A549 treated with RU486 at 1 μM for 4 hours (cell line): ENCODE measurements at places on chromosomes 5 and 9. TPM values are rescaled to one million over a fixed set of nuclear protein-coding genes. Genes with fewer than 3 reads are reported as not detected.

Gene NUTM2F
- not detected in 5 replicates for total RNA-seq

Gene CAAP1
- total RNA-seq = 18.4 to 22.3 TPM (median 22.0 TPM) in 5 replicates

Gene GAS1
- 0.07 to 0.12 TPM (median 0.09 TPM) in 4 of 5 replicates, not detected in the other for total RNA-seq

Gene CBY3
- not detected in 5 replicates for total RNA-seq

Gene RASA1
- total RNA-seq = 12.0 to 25.3 TPM (median 24.7 TPM) in 5 replicates

Gene ARHGEF39
- total RNA-seq = 12.8 to 19.8 TPM (median 17.1 TPM) in 5 replicates

Gene INSYN2B
- 0.73 to 1.5 TPM (median 1.1 TPM) in 5 replicates for total RNA-seq

Gene SLC31A2
- total RNA-seq = 6.4 to 7.7 TPM (median 7.1 TPM) in 5 replicates

Gene DOCK2
- 1.4 to 4.0 TPM (median 2.4 TPM) in 5 replicates for total RNA-seq

Gene SELENOP
- total RNA-seq = 0.19 to 0.67 TPM (median 0.46 TPM) in 4 of 5 replicates, not detected in the other

Gene RPL12
- 2,677 to 2,995 TPM (median 2,770 TPM) in 5 replicates for total RNA-seq

Gene PHF24
- total RNA-seq = 0.12 to 0.31 TPM (median 0.20 TPM) in 4 of 5 replicates, not detected in the other

Gene TAF11L9
- total RNA-seq = not detected in 5 replicates

Gene GABRA6
- not detected in 5 replicates for total RNA-seq

Gene ZDHHC11
- 10.0 to 18.7 TPM (median 16.9 TPM) in 5 replicates for total RNA-seq

Gene ROR2
- 0.67 to 2.2 TPM (median 1.5 TPM) in 5 replicates for total RNA-seq

Gene TCF7
- total RNA-seq = 15.4 to 18.9 TPM (median 16.9 TPM) in 5 replicates

Gene PCDHGC4
- not detected in 5 replicates for total RNA-seq

Gene FGD3
- total RNA-seq = 0.09 to 0.24 TPM (median 0.18 TPM) in 5 replicates

Gene PSMB7
- 309 to 363 TPM (median 339 TPM) in 5 replicates for total RNA-seq

Gene DBH
- not detected in 5 replicates for total RNA-seq

Gene AQP3
- 15.9 to 27.5 TPM (median 22.9 TPM) in 5 replicates for total RNA-seq

Gene SLC45A2
- not detected in 5 replicates for total RNA-seq

Gene OXCT1
- 2.2 to 3.9 TPM (median 2.7 TPM) in 5 replicates for total RNA-seq

Gene SLC25A46
- 14.7 to 33.5 TPM (median 32.5 TPM) in 5 replicates for total RNA-seq

Gene SLC34A3
- total RNA-seq = 0.07 to 0.08 TPM (median 0.07 TPM) in 3 of 5 replicates, not detected in the others

Gene SH2D3C
- 0.06 to 0.11 TPM (median 0.07 TPM) in 3 of 5 replicates, not detected in the others for total RNA-seq

Gene CCIN
- total RNA-seq = not detected in 5 replicates

Gene CDC20B
- total RNA-seq = 0.05 to 0.11 TPM (median 0.09 TPM) in 3 of 5 replicates, not detected in the others

Gene AUH
- 9.1 to 11.7 TPM (median 9.8 TPM) in 5 replicates for total RNA-seq

Gene ACTBL2
- 0.06 to 0.07 TPM in 2 of 5 replicates, not detected in the others for total RNA-seq

Gene CATSPER3
- total RNA-seq = 0.19 to 0.67 TPM (median 0.46 TPM) in 5 replicates

Gene CRB2
- total RNA-seq = 0.03 to 0.08 TPM (median 0.05 TPM) in 5 replicates

Gene FAM153A
- total RNA-seq = not detected in 5 replicates

Gene ADRA1B
- 9.1 to 13.9 TPM (median 11.2 TPM) in 5 replicates for total RNA-seq

Gene MIER3
- total RNA-seq = 8.3 to 18.0 TPM (median 10.0 TPM) in 5 replicates

Gene CCDC192
- not detected in 5 replicates for total RNA-seq

Gene EIF4E1B
- total RNA-seq = not detected in 5 replicates

Gene PCDHGB7
- total RNA-seq = 0.05 to 0.11 TPM (median 0.07 TPM) in 5 replicates

Gene NEUROG1
- total RNA-seq = not detected in 5 replicates

Gene AMBP
- total RNA-seq = 5.9 to 8.9 TPM (median 7.7 TPM) in 5 replicates

Gene TYRP1
- total RNA-seq = not detected in 5 replicates

Gene IFNB1
- total RNA-seq = 0.23 TPM in 1 of 5 replicates, not detected in the others

Gene MEIKIN
- total RNA-seq = not detected in 5 replicates

Gene POU5F2
- not detected in 5 replicates for total RNA-seq

Gene SEPTIN8
- 13.0 to 21.5 TPM (median 18.9 TPM) in 5 replicates for total RNA-seq

Gene STK32A
- total RNA-seq = 0.18 to 0.39 TPM (median 0.34 TPM) in 5 replicates

Gene PLCXD3
- 0.16 to 0.35 TPM (median 0.27 TPM) in 5 replicates for total RNA-seq

Gene NTRK2
- total RNA-seq = 0.01 to 0.07 TPM in 2 of 5 replicates, not detected in the others

Gene SPEF2
- 1.4 to 2.2 TPM (median 2.0 TPM) in 5 replicates for total RNA-seq

Gene APBA1
- 0.16 to 0.51 TPM (median 0.24 TPM) in 5 replicates for total RNA-seq

Gene KCNN2
- 0.10 to 0.24 TPM (median 0.17 TPM) in 4 of 5 replicates, not detected in the other for total RNA-seq

Gene SEMA6A
- total RNA-seq = 0.02 to 0.18 TPM (median 0.15 TPM) in 5 replicates

Gene CSF1R
- 0.05 to 0.33 TPM (median 0.21 TPM) in 4 of 5 replicates, not detected in the other for total RNA-seq

Gene OMD
- not detected in 5 replicates for total RNA-seq

Gene RBM18
- total RNA-seq = 15.7 to 21.9 TPM (median 20.3 TPM) in 5 replicates

Gene CNTNAP3B
- 15.9 to 18.8 TPM (median 16.6 TPM) in 5 replicates for total RNA-seq

Gene CARTPT
- not detected in 5 replicates for total RNA-seq
